ENCODE measurements at places on chromosomes 16 and 17.
A peak's percentile ranks its signal among the peaks of the same experiment; 100 is the strongest.

DNA sequence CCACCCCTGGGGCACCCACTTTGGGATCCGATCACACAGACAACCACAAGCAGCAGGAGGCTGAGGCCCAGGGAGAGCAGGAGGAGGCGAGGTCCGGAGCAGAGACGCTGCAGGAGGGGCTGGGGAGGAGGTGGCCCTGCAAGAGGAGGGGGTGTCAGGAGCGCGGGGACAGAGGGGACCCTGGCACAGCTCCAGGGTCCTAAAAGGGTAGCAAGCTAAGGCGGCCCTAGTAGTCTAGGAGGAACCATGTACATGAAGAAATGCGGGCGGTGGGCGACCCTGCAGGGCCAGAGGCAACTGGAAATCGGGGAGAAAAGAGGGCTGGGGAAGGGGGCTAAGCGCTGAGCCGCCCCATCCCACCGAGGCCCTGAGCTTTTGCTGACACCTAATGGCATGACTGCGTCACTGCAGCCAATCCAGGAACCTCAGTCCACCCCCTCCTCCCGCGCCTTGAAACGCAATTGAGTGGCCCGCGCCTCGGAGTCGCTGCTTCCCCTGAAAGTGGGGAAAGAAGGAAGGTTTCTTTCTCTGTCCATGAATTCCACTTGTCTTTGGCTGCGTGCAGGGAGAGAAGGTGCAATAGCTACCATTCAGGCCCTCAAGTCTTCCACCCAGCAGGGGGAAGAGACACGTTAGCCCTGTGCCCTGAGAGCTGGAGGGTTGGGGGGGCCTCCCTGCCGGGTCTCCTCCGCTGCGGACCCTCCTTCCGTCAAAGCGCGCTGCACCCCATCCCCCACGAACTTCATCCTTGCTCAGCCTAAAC, 1.8 kb downstream of the ASGR1 start:
- DNase-seq, result peak; percentile 91

GRCh38 chr17:3794557-3795389, 6.2 kb downstream of the ITGAE start:
- no peak for DNase-seq

- DNase-seq, result peak; percentile 47
These were observed 744 bp downstream of the JPH3 start for GRCh38 chr16:87602821-87603683.

DNA sequence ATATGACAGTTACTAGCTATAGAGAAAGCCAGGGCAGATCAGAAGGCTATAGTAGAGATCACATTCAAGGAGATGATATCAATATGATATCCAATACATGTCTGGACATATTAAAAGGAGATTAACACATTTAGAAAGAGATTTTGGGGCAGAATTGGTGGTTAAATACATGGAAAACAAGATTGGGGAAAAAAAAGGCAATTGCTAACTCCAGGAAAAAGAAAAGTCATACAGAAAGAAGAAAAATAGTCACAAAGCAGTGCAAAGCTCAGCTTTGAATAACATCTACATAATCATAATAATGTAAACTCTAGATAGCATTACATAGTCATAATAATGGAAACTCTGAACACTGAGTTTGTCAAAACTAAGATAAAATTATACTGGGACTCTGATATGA, 40.6 kb downstream of the MYH11 start:
- no peak for DNase-seq

GRCh38 chr16:53829186-53829747, 125.3 kb downstream of the FTO start:
- no peak for DNase-seq

GRCh38 chr16:4327386-4328045, 11.6 kb downstream of the GLIS2 start:
- no peak for DNase-seq

DNA sequence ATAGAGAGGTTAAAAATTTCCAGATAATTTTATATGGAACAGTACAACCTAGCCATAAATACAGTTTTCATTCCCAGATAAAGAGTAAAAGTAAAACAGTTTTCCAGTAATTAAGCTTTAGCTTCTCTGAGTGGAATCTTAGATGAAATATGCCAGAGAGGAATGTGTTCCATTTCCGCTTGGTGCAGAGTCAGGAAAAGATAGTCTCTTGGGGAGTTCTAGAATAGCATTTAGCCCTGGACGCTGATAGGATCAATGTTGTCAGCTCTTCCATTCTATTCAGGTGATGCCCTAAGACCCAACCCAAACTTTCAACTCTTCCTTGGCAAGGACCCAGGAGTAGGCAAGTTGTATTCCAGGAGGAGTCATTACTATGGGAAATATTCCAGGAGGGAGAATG, 30.9 kb upstream of the ABCA3 start:
- DNase-seq, result no peak

GRCh38 chr17:61756561-61756960, 106.8 kb downstream of the BRIP1 start:
- no peak for DNase-seq

DNA sequence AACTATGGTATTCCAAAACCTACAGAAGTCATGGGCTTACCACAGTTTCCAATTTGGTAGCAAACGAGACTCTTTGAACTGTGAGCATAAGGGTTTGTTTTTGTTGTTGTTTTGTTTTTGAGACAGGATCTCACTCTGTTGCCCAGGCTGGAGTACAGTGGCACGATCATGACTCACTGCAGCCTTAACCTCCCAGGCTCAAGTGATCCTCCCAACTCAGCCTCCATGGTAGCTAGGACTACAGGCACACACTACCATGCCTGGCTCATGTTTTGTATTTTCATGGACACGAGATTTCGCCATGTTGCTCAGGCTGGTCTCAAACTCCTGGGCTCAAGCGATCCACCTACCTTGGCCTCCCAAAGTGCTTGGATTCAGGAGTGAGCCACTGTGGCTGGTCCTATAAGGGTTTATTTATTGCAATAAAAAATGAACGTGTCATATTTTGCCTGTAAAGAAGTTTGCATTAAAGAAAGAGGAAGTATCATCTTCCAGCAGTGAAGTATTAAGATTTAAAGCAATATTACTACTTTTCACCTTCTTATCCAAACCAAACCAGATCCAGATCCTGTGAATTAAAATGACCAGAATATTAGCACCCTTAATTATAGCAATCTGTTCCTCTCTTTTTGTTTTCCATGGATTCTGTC, 37.2 kb downstream of the KCNJ2 start:
- DNase-seq, result no peak

DNA sequence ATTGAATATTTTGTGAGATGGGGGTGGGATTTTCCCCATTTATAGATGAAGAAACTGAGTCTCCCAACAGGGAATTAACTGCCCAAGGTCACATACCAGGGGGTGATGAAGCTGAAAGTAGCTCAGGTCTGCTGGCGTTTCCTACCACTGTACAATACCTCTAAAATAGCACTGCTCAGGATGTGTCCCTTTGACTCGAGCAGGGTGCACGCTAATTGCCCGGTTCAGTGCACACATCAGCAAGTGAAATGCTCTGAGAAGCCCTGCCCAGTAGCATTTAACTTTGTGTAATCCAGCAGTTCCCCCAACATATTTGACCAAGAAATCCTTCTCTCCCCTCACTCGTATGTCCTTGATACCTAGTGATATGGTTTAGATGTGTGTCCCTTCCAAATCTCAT, 50.1 kb upstream of the DDX52 start:
- DNase-seq, result no peak

DNA sequence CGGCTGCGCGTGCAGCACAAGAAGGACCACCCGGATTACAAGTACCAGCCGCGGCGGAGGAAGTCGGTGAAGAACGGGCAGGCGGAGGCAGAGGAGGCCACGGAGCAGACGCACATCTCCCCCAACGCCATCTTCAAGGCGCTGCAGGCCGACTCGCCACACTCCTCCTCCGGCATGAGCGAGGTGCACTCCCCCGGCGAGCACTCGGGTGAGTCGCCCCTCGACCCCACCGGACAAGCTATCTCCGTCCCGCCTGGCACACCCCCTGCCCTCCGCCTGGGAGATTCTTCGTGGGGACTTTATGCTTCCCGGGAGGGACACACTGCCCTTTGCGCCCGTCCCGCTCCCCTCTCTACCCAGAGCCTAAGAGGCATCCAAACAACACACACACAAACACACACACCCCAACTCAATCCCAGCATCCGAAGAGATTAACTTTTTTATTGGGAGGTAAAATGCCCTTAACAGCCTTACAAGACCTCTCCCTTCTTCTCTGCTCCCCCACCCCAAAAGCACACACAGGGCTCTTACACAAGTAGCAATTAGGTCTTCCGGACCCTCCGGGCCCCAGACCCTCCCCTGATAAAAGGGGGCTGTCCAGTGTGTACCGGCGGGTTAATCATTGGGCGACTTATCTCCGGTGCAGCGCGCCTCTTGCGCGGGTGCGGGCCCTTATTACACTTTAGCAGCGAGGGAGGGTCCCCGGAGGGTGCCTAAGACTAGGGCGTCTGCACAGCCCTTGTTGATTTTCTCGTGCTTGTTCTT, 2.1 kb downstream of the SOX9 start:
- DNase-seq, result peak; percentile 68

DNA sequence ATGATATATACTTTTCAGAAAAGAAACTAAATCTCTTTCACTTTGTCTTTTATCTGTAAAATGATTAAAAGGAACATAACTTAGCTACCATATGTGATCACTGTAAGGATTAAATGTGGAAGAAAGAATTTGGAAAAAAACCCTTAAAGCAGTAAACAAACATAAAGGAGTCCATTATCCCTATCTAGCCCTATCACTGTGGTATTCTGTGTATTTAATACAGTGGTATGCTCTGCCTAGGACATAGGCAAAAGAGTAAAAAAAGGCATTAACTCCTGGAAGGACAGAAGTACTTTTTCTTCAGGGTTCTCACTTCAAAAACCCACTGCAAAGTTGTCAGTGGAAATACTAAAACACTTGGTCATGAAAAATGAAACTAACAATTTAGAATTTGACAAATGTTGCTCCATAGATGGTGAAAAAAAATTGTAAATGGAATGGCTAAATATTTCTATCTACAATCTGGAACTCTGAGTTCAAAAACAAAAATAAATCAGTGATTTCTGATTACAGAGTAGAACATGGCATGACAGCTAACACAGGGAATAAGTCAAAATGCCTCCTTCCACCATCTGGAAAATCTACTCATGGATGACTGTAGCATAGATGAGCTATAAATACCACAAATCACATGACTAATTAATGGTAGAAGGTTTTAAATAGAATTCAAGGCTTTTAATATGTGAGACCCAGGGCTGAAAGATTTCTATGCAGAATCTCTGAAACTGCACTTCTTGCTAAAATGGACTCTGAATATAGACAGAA, 140.1 kb downstream of the ITFG1 start:
- peak; percentile 13 for DNase-seq

All from brain (organoid and tissue), 16 donors.